M059J (cell line): ENCODE measurements at places on chromosomes 1 and 21.

GRCh38 chr1:68448365-68448764, 1.4 kb downstream of the RPE65 start:
- no peak for DNase-seq

- DNase-seq: no peak
Observed at GRCh38 chr1:168045311-168045710, 91.4 kb downstream of the GPR161 start.

DNA sequence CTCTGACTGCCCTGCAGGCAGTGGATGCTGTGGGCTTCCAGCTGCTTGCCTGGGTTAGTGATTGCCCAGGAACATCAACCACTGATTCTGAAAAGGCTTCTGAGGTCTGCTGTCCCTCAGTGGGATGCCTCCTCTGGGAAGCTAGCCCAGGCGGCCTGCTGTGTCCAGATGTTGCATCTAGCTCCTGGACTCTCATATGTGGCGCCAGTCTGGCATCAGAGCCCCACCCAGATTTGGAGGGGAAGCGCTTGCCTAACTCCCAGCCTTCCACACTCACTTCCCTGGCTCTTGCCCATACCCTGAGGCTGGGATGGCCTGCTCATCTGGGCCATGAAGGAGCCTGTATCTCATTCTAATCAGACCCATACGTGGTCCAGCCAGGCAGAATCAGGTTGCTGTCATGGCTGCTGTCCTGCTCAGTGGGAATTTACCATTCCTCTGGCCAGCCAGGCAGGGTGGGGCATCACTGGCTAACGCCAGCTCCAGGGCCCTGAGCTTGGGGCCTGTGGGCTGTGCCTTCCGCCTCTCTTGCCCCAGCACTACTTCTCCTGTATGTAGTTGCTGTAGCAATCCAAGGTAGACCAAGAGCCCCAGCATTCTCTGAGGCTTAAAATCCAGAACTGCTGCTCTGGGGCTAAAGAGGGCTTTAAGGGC, 4.1 kb downstream of the CSF1 start:
- peak; percentile 46 for DNase-seq

GRCh38 chr1:74571891-74572290, 59.5 kb upstream of the LRRC53 start:
- no peak for DNase-seq

- DNase-seq: no peak
Observed at GRCh38 chr1:101407505-101408211, 170.8 kb downstream of the S1PR1 start.

DNA sequence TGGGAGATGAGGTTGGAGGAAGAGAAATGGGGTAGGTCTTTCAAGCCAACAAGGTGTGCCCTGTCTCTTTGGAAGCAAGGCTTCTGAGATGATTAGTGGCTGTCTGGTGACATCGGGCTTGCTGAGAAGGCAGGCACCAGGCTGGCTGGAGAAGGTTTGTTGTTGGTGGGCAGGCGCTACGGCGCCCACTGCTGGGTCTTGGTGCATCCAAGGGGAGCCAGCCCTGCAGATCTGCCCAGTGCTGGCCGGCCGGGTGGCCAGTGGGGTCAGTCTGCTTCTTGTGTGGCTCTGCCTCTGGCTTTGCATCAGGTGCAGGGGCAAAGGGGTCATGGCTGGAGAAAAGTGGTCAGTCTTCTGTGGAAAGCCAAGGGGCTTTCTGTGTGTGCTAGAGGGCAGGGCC, 126.2 kb downstream of the TLR5 start:
- no peak for DNase-seq

DNA sequence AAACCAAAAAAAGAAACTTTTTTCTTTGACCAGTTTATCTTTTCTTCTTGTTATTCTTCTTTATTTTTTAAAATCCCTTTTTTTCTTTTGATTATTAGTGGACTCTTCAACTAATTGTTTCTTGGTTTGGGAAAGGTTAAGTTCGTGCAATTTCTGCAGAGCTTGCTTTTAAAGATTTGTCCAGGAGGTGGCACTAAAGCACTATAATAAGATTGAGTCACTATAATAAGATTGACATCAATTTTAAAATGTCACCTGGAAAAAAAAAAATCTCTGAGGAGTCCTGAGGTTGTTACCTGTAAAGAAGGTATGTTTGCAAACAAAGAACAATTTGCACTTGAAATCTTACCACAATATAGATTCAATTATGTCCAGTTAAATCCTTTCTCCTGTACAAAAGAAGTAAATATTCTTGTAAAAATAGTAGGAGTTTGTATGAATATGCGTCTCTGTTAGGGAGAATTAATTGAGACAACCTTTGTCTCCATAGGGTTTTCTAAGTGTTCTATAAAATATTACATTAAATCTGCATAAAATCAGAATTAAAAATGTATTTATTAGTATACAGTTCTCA, 166.7 kb downstream of the ADGRL4 start:
- DNase-seq: peak; percentile 48

- no peak for DNase-seq
Observed at GRCh38 chr1:29289493-29289892, 53.2 kb downstream of the PTPRU start.

DNA sequence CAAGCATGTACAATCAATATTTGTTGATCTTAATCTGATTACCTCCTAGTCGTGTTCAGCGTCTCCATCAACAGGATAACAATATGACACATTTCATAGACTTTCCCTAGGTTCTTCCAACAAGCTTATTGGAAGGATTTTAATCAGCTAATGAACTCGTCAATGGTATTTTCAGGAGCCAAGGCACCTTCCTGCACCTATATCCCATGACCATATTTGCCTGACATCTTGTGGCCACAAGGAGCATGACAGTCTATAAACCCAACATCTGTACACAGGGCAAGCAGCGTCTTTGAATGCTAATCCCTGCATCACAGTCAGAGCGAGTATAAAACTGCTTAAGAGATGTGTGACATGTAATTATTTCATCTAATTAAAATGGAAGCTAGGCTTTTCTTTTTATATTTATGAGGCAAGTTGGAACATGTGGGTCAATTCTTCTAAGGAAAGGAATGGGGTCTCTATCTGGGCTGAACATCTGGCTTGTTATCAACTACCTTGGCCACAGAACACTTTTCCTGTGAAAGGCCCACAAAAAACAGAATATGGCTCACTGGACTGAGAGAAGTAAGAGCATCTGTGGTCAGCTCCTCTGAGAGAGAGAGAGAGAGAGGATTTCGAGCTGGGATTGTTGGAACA, 388.8 kb downstream of the NTNG1 start:
- DNase-seq: peak; percentile 63

GRCh38 chr1:21292503-21292983, 2.3 kb upstream of the ECE1 start:
- no peak for DNase-seq

DNA sequence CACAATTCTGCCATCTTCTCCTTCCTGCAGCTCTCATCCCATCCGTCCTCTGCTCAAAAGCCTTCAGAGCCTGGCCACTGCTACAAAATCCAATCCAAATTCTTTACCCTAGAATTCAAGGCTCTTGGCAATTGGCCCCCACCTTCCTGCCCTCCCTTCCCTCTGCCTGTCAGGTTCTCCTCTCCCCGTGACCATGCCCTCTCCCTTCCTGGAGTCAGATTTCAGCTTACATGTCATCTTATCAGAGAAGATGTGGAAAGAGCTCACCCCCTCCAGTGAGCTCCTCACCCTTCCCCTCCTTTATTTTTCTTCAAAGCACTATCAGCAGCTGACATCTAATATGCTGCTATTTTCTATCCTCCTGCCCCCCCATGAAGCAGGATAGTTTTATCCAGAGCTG, 86.9 kb downstream of the GRIK3 start:
- no peak for DNase-seq

DNA sequence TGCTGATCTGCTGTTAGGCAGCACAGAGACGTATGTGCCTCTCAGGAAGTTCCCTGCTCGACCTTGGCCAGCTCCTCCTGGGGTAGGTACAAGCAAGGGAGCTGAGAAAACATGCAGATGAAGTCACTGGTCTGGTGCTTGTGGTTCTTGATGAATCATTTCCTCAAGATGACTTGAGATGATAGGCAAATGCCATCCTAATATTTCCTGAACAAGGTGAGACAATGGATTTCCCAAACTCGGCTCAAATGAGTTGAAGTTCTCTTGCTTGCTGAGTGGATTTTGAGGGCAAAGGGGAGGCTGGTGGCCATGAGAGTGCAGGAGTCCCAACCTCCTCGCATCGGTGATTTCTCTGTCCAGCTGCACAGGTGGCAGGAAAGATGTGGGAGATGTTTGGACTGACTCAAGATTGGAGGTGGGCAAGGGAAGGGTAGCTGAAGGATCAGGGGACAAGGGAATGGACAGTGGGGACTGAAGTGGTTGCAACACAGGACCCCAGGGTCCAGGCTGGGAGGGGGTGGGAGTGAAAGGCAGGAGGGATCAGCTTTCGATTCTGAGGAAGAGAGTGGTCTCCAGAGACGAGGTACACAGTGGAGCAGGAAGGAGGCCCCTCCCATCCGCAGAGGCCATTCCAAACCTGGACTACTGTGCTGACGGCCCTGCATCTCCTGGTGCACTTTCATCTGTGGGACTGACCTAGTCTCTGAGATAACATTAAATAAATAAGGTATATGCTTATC, 63.9 kb downstream of the CAPN2 start:
- DNase-seq: peak; percentile 97

GRCh38 chr1:41359211-41360073, 1.8 kb upstream of the FOXO6 start:
- peak; percentile 82 for DNase-seq

- DNase-seq: no peak
Observed at GRCh38 chr1:1630965-1631781, 800 bp upstream of the MMP23B start.

DNA sequence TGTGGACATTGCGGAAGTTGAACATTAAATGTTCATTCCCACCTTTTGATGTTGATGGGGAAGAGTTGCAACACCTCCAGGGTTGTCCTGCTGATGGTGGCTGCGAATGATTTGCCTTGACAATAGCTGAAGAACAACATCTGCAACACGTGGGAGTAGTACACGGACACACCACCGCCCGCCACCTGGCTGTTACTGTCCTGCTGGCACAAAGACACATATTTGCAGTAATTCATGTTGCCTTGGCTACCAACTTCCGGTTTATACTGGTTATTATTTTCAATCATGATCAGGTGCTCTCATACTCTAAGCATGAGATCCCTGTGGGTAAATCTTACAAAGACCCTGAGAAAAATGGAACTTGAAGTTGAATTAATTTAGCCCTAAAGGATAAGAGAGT, 55.2 kb downstream of the UBR4 start:
- DNase-seq: no peak

GRCh38 chr1:236348071-236348470, 46.0 kb upstream of the EDARADD start:
- no peak for DNase-seq

DNA sequence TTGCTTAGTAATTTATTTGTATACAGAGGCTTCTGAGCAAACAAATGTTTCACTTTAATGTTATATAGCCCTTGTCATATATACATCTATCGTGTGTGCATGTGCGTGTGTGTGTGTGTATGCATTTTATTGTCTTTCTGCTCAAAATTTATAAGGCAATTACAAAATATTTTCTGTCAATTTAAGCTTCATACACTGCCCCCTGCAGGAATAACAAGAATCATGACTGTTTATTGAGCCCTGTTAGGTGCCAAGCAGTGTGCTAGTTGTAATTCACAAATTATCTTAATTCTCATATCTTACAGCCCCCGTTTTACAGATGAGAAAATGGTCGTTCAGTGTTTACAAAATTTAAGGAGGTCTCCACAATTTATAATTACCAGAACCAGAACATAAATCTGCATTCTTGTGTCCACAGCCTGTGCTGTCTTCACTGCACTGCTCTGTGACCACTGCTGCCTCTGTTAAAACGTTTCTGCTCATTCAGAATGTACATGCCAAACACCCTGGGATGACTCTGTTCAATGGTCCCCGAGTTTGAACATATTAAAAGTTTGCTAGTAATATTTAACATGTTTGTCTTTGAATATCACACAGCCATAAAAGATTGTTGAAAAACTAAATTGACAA, 181.3 kb downstream of the ATP6V1G3 start:
- DNase-seq: peak; percentile 12

DNA sequence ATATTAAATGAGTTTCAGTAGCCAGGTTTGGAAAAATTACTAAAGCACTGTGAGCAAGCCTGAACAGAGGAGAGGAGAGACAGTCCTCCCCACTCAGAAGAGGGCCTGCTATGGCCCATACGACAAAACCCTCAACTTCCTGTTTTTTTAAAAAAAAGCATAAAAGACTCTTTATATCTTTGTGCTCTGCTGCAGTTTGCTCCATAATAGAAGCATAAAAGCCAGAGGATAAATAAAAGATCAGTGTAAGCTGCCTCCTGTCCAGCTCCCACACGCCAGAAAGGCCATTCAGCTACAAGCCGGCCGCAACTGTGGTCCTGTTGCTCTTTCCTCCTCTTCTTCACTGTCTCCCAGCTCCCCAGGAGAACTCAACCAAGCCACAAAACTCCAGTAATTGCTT, 37.8 kb downstream of the NID1 start:
- DNase-seq: no peak

GRCh38 chr21:17597680-17598079, 15.0 kb downstream of the BTG3 start:
- no peak for DNase-seq

GRCh38 chr1:237712082-237712481, 178.6 kb downstream of the ZP4 start:
- no peak for DNase-seq

DNA sequence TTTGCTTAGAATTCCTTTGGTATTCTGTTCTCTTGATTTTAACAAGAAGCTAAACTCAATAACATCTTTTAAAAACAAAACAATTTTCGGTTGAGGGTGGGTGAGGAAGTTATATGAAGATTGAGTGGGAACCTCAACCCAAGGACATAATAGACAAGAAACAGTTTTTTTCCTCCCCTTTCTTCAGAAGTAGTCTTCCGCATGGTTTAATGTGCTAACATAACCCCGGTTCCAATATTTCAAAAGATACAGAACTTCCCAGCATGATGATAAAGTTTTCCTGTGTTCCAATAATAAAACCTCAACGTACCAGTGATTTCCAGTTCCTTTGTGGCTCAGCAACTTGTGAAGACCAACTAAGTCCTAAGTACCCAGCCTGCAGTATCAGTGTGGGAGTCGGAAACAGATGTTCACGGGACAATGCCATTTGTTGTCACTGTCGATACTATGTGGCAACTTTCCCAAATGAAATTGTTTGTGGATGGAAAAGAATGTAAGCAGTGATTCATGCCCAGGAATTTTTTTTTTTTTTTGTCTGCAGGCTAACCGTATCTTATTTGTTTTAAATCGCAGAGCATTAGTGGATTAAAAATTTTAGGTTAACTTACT, 48.5 kb downstream of the NR5A2 start:
- peak; percentile 93 for DNase-seq

DNA sequence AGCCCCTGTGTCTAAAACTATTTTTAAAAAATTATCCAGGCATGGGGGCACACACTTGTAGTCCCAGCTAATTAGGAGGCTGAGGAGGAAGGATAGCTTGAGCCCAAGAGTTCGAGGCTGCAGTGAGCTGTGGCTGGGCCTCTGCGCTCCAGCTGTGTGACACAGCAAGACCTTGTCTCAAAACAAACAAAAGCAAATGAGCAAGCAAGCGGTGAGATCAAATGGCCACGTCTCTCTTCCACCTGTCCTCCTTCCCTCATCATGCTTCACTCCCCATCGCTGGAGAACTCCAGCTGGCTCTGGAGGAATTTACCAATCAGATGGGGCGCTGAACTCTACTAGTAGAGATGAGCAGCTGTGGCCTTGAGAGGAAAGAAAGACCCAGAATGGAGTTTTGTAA, 14.0 kb upstream of the REN start:
- no peak for DNase-seq

- peak; percentile 63 for DNase-seq
Observed at GRCh38 chr21:21101911-21102310, 103.7 kb downstream of the NCAM2 start.

- peak; percentile 28 for DNase-seq
Observed at GRCh38 chr1:117527566-117528102, 78.2 kb upstream of the TENT5C start.
